ENCODE measurements at places on chromosomes 12 and 14.

- DNase-seq: no peak
Measured at GRCh38 chr12:104011253-104011652, 38.7 kb downstream of the GLT8D2 start.

DNA sequence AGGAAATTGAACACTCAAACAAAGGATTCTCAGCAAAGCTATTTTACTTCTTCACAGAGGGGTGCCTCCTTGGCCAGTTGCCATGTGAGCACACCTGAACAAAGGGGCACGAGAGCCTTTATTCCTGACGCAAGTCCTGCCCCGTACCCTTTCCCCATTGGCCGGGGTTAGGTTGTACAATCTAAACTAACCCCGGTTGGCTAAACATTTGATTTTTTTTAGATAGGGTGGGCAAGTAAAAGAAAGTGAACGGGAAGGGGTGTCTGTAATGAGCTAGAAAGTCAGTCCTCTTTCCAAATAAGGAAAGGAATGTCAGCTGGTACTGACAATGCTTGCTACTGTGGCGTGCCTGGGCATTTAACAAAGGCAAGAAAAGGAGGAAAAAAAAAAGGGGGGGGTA, 135.5 kb upstream of the CDKN3 start:
- DNase-seq: no peak

DNA sequence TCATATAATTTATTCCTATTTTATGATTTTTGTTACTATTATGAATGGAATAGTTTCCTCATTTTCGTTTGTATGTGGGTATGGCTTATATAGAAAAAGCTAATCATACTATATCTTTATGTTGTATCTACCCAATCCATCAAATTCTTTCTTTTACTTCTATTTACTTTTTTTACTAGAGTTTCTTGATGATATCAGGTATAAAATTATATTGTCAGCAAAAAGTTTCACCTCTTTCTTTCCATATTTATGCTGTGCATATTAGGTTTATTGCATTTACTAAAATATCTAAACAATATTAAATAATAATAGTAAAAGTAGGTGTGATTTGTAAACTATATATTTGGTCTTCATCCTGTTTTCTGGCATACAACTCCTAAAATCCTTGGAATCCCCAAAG, 146.7 kb upstream of the PLXNC1 start:
- DNase-seq: no peak

GRCh38 chr14:76844223-76844622, 18.0 kb downstream of the LRRC74A start:
- peak; percentile 40 for DNase-seq

DNA sequence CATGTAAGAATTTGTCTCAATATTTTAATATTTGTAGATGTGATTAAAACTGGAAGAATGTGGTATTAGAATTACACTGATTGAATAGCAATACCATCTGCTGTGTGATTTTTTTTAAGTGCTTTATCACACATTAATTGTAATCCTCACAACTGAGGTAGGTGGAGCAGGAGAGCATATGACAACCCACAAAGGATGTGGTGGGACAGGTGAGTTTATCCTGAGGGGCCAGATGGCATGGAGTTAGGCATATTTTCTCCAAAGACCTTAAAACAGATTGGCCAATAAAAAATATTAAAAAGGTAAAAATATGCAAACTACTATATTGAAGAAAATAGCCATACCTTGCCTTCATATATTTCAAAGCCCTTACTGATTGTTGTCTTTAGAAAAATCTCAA, 7.8 kb downstream of the LRRC10 start:
- DNase-seq: no peak

- no peak for DNase-seq
Measured at GRCh38 chr14:79186523-79186922, 1016.4 kb downstream of the NRXN3 start.

- no peak for DNase-seq
Measured at GRCh38 chr12:119176267-119177055, 2.3 kb upstream of the HSPB8 start.

DNA sequence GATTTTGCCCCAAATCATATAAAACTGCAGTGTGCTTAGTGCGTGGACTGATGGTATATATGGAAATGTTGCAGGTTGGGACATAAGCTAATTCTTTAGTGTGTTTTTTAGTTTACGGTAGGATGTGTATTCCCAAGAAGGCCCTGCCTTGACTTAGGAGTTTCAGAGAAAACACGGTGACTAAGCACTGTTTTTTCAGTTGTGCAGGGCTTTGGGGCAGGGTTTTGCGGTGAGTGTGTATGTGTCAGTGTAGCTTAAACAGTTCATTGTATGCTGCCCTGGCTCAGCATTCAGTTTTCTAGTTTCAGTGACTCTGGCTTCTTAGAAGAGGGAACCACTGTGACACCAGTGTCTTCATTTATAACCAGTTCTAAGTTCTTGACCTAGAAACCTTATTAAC, 101.2 kb downstream of the AKAP6 start:
- DNase-seq: no peak

GRCh38 chr14:32661216-32661615, 277.5 kb upstream of the NPAS3 start:
- DNase-seq: no peak

GRCh38 chr14:62179367-62180018, 417.3 kb downstream of the SNAPC1 start:
- no peak for DNase-seq

GRCh38 chr14:34775922-34776321, 61.5 kb upstream of the CFL2 start:
- no peak for DNase-seq

DNA sequence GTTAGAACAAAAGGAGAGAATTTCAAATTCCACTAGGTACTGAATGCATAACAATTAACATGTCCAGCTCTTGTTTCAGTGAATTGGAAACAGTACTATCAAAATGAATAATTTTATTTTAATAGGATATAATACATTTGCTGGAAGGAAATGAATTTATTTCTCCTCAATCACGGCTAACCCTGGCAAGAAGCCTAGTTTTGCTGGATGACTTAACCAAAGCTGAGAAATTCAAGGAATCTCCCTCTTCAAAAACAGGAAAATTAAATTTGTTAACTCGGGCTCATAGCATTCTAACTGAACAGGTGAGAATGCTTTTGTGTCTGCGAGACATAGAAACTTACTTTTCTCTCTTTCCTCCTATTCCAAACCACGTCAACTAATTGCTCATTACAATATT, 163.5 kb upstream of the NEDD1 start:
- DNase-seq: no peak

DNA sequence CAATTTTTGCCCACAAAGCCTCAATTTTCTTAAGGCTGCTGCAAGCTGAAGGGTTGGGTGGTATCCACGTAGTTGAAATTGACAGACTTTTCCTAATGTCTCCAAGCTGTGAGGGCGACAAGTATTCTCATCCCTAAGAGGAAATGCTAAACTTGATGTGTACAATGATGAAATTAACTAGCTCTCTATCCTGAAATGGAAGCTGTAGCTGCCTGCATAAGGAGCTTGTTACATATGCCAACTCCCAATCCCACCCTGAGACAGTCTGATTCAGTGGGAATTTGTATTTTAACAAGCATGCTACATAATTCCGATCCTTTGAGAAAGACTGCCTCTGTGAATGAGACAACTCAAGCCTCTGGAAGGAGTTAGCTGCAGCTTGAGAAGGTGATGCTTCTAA, 45.7 kb upstream of the MDM1 start:
- no peak for DNase-seq

GRCh38 chr12:100566887-100567637, 6.4 kb upstream of the GAS2L3 start:
- no peak for DNase-seq

- DNase-seq: no peak
Measured at GRCh38 chr12:1328391-1328790, 266.0 kb downstream of the FBXL14 start.

- DNase-seq: no peak
Measured at GRCh38 chr12:109461846-109462756, 15.0 kb downstream of the KCTD10 start.

DNA sequence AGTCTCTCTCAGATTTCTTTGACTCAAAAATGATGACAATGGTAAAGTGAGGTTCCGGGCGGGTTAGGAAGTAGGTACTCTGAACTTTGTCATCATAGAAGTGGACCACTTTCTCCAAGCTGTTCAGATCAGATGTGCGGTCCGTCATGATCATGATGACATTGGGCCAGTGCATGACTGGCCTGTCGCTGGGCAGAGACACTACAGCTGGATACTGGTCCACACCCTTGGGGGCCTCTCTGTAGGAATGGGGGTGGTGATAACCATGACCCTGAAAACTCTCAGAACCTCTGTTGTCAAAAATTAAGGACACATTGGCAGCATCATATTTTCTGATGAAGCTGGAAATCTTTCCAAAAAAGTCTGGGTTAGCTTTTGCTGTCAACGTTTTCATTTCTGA, 28.2 kb downstream of the KICS2 start:
- no peak for DNase-seq

- peak; percentile 86 for DNase-seq
Measured at GRCh38 chr14:106268013-106268727, 741.8 kb downstream of the TMEM121 start.

GRCh38 chr14:50657753-50658152, 10.4 kb downstream of the SAV1 start:
- DNase-seq: no peak

- DNase-seq: no peak
Measured at GRCh38 chr12:99259040-99259934, 388.3 kb upstream of the GARIN6 start.

GRCh38 chr14:24329736-24330135, 5.1 kb downstream of the ADCY4 start:
- peak; percentile 24 for DNase-seq

DNA sequence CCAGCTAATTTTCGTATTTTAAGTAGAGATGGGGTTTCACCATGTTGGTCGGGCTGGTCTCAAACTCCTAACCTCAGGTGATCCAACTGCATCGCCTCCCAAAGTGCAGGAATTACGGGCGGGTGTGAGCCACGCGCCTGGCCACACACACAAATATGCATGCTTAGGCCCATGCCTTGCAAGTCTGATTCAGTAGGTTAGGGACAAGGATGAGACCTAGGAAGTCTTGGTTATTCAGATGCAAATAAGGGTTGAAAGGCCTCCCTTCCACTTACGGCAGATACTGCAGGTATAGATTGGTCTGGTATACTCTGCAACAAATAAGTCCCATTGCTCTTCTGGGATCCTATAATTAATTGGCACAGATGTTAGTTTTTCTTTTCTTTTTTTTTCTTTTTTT, 32.9 kb downstream of the TXNRD1 start:
- no peak for DNase-seq

DNA sequence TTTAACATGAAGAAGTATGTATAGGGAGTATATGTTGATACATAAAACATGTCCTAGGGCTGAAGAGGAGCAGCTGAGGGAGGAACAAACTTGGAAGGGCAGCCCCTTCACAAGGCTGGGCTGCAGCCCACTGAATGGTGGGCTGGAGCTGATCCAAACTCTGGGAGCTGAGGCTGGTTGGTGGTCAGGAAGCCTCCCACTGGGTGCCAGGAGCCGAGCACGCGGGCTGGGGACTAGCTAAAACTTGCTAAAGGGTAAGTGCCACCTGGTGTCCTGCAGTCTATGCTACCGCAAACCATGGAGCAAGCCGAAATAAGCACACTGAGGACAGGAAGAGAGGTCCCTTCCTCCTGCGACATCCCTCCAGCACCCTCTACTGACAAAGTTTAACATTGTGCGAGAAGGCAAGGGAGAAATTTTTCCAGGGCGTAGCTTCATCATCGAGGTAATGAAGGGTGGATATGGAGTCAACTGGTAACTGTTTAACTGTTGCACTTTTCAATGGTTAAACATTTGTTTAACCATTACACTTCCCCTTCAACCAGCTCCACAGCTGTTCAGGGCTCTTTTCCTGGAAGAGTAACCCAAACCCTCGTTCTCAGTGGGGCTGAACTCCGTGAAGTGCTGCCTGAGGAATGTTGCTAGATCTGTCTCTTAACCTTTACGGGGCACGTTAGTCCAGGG, 42.2 kb downstream of the EGLN3 start:
- no peak for DNase-seq

DNA sequence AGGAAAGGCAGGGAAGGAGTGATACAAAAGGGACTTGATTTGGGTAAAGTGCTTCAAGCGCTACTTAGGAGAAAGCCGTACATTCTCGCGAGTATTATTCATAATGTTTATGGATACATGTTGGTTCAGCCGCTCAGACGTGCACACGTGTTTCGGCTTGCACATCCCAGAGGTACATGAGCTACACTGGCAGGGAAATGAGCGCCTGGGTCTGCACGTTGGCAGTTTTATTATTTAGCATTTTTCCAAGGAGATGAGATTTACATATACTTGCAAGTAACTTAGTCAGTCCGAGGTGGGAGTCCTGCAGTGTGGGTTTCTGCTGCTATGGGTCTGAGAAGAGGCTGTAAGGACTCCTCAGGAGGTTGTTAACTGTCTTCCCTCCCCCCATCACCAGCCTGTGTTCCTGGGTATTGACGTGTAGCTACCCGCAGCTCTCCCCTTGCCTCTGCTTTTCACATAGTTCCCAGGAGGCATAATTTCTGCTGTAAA, 1.5 kb downstream of the PRKCH start:
- peak; percentile 42 for DNase-seq

- no peak for DNase-seq
Measured at GRCh38 chr12:55001198-55001868, 16.8 kb upstream of the TESPA1 start.

DNA sequence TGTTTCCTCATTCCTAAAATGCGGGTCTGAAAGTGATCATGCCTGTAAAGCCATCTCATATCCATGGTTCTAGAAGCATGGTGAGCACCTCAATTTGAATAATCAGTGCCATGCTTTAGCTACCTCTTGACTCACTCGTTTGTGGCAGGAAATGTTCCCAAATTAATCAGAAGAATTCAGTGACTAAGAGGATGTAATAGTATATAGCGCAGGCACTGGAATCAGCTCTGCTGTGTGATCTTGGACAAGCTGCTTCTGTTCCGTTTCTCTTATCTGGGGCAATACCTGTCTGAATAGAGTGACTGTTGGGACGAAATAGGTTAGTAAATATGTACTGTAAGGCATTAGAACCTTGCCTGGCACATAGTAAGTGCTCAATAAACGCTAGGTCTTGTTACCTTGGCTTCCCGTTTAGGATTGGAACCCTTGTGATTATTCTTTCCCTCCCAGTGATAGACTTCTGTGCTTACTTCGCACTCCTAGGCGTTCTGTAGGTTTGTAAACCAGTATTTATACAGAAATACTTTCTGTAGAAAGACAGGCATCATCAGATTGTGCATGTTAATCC, 820 bp upstream of the SMAGP start:
- DNase-seq: no peak

- DNase-seq: peak; percentile 78
Measured at GRCh38 chr12:6532051-6532926, 2.0 kb upstream of the GAPDH start.

DNA sequence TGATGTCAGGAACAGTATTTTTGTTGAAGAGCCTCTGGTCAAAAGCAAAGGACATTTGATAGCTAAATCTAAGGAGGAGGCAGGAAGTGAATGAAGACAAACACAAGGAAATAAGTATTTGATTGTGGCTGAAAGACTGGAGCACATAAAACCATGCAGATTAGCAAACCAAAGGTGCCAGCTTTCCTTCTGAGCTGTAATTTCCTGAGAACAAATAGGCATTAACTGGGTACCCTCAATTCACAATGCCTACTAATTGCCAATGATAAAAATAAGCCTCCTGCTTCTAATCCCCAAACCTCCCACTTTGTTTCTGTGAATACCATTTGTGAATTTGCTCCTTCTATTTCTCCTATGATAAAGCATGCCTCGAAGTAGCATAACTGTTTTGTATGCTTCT, 1279.6 kb upstream of the USP15 start:
- no peak for DNase-seq
